Stimulated activated CD4-positive, alpha-beta T cell treated with anti-CD3 and anti-CD28 coated beads, Interleukin-15, amount 100 ng/mL, for 1 hour (primary cell): ENCODE measurements at places on chromosomes 16 and 17.

- DNase-seq, result no peak
Measured at GRCh38 chr17:40809721-40810421, 10.1 kb upstream of the KRT28 start.

DNA sequence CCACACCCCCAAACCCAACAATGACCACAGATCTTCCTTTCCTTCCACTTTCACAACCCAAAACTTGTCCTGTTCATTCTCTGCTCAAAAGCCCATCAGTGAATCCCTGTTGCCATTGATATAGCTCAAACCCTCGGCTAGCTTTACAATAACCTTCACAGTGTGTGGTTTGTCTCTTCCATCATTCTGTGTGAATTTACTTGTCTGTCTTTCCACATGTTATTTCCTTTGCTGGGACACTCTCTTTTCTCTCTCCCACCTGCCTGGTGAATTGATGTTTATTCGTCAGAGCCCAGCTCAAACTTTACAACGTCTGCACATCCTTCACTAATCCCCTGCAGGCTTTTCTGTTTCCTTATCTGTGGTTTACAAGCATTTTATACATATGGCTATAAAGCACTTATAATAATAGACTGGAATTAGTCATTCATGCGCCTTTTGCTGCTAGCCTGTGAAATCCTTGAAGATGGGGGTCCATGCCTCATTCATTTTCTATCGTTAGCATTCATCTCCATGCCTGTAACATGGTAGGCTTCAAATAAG, 114.4 kb downstream of the CDH13 start:
- no peak for DNase-seq

DNA sequence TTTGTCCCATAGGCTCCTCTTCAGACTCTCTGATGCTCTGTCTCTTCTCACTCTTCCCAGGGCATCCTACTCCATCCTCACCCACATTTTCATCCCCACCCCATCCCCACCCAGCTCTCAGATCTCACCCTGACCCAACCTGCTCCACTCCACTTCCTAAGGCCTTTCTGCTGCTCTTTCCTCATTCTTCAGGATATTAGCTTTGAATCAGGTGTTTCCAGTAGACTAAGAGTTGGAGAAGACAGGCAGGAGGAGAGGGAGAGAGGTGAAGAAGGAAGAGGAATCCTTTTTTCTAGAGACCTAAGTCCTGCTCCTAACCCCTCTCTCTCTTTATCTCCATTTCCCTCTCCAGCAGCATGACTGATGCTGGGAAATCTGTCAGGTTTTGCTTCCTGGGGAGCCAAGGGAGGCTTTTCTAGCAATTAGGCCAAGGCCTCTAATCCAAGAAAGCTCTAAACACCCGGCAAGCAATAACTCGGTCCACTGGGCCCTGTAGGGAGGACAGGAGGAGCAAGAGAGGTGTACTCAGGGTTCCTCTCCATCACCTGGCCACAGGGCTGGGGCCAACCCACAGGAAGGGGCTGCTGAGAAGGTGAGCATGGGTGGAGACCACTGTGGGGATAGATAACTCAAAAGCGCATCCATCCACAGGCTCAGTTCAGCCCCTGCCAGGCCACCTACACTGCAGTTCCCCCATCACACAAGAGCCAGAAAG, 133.3 kb downstream of the TMEM132E start:
- no peak for DNase-seq

GRCh38 chr17:65099475-65099874, 37.7 kb upstream of the RGS9 start:
- no peak for DNase-seq

- no peak for DNase-seq
Measured at GRCh38 chr16:3740186-3740585, 22.9 kb upstream of the TRAP1 start.

DNA sequence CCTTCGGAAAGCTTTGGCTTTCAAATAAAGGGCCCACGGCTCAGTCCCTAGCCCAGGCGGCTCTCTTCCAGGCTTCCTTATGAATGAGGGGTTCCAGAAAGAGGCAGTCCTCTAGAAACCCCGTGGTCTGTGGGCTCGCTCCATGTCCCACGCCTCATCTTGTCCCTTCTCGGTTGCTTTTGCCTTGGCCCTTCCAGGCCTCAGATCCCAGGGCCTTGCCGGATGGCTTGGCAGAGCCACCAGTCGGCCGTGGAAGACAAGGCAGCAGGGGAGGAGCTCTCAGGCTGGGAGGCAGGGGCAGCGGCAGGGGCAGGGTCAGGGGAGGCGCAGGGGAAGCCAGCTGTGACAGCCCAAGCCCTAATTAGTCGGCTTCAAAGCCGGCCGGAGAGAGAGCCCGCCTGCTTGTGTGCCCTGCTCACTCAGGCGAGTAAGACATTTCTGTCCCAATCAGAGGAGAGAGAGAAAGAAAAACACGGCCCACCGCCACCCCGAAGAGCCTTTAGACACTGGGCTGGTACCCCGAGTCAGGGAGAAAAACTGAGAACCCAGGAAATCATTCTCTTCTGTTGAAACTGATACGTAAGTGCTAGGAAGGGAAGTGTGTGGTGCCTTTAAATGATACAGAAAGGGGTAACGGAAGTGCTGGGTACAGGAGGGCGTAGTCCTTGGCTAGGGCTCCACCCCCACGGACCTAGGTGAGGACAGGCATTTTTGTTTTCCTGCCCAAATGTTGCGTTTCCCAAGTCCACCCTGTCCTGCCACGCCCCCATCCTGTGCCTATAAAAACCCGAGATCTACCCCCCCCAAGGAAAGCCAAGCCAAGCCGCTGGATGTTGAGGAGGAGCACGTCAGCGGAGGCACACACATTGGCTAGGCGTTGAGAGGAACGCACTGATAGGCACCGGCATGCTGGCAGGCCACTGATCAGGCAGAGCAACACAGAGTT, 27.8 kb upstream of the MEIOC start:
- no peak for DNase-seq

DNA sequence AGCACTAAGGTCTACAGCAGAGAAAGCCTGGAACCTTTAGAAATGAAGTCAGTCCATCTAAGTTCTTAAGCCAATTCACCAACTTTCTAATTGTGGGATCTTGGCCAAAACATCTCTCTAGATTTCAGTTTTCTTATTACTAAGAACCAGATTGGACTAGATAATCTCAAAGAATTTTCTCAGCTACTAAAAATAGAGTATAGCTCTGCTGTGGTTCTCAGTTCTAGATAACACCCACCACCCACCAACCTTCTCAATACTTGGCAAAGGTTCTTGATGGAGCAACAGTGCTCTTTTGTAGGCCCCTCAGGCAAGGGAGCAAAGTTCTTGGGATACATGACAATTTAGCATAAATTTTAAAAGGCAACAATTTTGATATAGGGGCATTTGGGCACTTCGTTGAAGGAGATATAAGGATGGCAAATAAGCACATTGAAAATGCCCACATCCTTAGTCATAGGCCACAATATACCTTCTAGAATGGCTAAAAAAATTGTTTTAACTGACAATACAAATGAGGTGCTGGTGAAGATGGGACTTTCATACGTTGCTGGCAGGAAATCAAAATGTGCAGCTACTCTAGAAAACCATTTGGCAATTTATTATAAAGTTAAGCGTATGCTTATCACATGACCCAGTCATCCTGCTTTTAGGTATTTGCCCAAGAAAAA, 74.4 kb upstream of the TMEM132E start:
- DNase-seq, result no peak

GRCh38 chr17:70187383-70187782, 18.1 kb downstream of the KCNJ2 start:
- DNase-seq, result no peak

GRCh38 chr16:21336231-21336630, 58.1 kb upstream of the CRYM start:
- DNase-seq, result no peak

GRCh38 chr17:17001874-17002520, 30.1 kb upstream of the TNFRSF13B start:
- peak; percentile 72 for DNase-seq

DNA sequence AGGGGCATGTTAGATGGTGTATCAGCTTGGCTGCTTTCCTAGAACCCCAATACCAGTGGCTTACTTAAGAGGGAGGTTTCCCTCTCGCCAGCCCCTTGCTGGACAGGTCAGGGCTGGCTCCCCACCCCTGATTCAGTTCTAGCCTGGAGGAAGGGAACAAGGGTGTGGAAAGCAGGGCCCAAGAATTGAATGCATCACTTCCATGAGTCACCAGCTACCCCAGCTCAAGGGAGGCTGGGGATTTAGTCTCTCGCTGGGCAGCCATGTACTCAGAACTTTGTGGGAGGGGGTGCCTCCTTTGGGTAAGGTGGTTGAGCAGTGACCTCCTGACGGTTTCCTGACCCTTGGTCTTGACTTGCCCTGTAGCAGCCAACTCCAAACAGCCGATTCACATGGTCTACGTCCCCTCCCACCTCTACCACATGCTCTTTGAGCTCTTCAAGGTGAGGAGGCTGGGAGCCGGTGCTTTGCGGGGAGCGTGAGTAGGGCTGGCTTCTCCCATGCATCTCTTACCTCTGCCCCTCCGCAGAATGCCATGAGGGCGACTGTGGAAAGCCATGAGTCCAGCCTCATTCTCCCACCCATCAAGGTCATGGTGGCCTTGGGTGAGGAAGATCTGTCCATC, 12.8 kb downstream of the PDK2 start:
- no peak for DNase-seq

DNA sequence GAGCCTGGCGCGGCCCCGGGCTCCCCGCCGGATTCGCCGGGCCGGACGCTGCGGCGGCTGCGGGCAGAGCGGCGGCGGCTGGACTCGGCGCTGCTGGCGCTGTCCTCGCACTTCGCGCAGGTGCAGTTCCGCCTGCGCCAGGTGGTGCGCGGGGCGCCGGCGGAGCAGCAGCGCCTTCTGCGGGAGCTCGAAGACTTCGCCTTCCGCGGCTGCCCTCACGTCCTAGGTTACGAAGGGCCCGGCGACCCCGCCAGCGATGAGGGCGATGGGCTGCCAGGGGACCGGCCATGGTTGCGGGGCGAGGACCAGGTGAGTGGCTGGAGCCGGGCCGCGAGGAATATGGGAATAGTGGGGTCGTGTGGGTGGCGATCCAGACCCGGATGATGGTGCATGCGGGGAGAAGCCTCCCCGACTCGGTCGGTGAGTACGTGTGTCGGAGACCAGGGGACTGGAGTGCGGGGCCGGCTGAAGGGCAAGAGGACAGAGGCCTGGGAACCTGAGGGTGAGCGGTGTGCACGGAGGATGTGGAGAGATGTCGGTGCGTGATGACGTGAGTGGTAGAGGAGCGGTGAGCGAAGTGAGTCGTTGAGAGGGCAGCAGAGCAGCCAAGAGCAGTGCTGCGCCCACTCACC, 517 bp downstream of the RUNDC1 start:
- no peak for DNase-seq

GRCh38 chr17:34713687-34714086, 134.3 kb downstream of the TMEM132E start:
- no peak for DNase-seq

DNA sequence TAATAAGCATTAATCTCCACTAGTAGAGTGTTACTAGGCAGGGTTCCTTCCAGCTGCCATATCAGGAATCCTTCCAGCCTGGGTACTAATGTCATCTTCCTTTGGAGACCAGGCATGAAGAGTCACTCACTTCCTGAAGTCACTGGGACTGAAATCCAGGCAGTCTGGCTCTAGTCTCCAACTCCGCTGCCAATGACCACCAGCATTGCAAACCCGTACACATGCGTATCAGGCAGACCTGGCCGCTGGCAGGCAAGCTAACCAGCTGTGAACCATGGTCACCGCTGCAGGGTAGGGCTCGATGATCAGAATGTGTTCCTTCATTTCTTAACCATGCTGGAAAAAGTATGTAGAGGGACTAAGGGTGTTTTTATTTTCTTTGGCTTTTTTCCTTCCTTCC, 255.5 kb downstream of the CDH13 start:
- no peak for DNase-seq

DNA sequence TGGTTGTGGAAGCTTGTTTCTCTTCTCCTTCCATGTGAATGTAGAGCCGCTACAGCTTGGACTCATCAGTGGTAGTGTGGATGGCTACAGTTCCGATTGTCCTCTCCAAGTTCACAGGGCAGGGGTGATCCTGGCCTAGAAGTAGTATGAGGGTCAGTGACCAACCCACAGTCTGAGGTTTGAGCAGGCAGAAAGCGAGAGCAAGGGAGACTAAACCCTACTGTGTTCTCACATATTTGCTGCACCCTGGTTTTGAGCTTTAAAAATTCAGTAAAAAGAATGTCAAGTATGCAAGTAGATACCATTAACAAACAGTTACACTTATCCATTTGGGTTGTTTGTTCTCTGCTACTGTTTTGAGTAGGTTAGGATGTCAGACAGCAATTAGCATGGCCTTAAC, 148.9 kb downstream of the MRTFB start:
- DNase-seq, result no peak

- DNase-seq, result no peak
Measured at GRCh38 chr16:379183-379960, 2.4 kb downstream of the PGAP6 start.

- peak; percentile 64 for DNase-seq
Measured at GRCh38 chr17:80899402-80900268, 92.0 kb upstream of the CHMP6 start.

DNA sequence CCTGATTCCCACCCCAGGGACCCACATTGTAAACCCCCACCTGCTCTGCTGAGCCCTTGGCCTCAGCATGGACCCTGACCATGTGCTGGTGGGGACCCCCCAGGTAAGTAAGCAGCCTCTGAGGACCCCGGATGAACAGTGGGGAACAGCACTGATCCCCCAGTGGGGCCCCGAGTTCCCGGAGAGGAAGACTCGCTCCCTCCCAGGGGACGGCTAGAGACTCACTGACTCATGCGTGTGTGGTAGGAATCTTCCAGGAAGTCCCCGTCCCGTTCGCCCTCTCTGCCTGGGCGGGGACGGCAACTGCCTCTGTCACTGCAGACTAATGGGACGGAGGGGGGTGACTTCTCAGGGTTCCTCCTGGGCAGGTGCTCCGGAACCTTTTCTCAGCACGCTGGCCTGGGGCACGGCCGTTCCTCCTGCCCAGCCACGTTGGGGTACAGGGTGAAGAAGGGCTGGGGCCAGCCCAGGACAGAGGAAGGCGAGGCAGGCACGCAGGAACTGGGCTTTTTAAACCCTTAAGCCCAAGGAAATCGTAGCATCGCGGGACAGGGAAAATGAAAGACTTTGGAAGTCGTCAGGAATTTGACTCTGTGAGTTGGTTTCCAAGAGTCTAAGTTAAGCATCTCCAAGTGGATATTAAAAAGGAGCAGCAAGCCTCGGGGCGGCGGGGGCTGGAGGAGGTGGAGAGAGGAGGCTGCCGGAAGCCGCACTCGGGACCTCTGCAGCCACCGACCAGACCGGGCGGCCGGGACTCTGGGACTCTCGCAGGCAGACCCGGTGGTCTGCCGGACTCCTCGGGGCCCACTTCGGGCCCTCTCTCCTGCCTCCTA, 178.7 kb downstream of the SEC14L1 start:
- peak; percentile 46 for DNase-seq

DNA sequence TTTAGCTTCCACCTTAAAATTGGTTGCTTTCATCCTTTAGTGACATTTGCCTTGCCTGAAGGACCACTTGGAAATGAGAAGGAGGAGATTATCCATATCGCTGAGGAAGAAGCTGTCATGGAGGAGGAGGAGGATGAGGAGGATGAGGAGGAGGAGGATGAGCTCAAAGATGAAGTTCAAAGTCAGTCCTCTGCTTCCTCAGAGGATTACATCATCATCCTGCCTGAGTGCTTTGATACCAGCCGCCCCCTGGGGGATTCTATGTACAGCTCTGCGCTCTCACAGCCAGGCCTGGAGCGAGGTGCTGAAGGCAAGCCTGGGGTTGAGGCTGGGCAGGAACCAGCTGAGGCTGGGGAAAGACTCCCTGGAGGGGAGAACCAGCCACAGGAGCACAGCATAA, 11.5 kb upstream of the TMEM106A start:
- DNase-seq, result no peak

- no peak for DNase-seq
Measured at GRCh38 chr16:10813099-10813455, 5.5 kb downstream of the TVP23A start.
